ENCODE measurements at places on chromosomes 12 and 14.

GRCh38 chr14:102318781-102319276 lies 717 bp upstream of the ZNF839 start:
- no peak for DNase-seq

DNA sequence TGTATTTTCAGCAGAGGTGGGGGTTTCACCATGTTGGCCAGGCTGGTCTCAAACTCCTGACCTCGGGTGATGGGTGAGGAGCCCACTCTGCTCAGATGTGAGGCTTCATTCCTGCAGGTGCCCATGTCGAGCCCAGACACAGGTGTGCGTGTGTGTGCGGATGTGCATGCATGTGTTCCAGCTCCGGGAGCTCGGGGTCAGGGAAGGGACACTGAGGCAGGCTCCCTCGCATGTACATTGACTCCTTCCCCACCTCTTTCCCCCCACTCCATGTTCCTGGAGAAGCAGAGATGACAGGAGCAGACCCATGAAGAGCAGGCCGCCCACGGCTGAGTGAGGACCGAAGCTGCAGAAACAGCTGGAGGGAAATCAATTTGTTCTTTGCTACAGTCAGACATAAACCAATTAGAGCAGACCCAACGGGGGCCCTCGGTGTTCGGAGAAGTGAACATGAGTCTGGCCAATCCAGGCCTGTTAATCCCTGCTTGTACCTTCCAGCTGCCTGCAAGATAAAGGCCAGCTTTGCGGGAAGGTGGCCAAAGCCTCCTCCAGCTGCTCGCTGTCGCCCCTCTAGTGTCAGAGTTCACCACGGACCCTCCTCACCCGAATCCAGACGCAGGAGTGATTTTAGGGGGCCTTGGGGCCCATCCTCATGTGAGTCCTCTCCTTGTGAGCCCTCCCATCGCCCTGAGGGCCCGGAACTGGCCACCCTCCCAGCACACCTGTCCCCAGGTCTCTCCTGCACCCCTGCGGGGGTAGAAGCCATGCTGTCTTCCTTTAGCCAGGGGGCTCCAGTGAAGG lies 321.0 kb upstream of the RTL1 start:
- no peak for DNase-seq

DNA sequence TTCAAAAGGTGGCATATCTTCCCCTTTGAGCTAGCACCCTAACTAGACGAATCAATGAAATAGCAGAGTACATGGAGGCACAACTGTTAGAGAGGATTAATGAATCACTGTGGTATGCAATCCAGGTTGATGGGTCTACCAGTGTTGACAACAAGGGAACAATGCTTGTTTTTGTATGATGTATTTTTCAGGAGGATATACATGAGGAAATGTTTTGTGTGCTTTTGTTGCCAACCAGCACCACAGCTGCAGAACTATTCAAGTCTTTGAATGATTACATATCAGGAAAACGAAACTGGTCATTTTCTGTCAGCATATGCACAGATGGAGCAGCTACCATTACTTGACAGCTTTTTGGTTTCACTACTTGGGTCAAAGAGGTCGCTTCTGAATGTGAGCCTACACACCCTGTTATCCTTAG lies 142.6 kb downstream of the GPHN start:
- no peak for DNase-seq

- no peak for DNase-seq
Measured at GRCh38 chr12:8987163-8987562, 2.2 kb upstream of the KLRG1 start.

- DNase-seq = no peak
Measured at GRCh38 chr12:5954661-5955060, 9.6 kb upstream of the ANO2 start.

GRCh38 chr12:77575376-77575919 lies 255.2 kb upstream of the NAV3 start:
- DNase-seq = no peak

GRCh38 chr14:41299924-41300323 lies 306.8 kb upstream of the LRFN5 start:
- no peak for DNase-seq

DNA sequence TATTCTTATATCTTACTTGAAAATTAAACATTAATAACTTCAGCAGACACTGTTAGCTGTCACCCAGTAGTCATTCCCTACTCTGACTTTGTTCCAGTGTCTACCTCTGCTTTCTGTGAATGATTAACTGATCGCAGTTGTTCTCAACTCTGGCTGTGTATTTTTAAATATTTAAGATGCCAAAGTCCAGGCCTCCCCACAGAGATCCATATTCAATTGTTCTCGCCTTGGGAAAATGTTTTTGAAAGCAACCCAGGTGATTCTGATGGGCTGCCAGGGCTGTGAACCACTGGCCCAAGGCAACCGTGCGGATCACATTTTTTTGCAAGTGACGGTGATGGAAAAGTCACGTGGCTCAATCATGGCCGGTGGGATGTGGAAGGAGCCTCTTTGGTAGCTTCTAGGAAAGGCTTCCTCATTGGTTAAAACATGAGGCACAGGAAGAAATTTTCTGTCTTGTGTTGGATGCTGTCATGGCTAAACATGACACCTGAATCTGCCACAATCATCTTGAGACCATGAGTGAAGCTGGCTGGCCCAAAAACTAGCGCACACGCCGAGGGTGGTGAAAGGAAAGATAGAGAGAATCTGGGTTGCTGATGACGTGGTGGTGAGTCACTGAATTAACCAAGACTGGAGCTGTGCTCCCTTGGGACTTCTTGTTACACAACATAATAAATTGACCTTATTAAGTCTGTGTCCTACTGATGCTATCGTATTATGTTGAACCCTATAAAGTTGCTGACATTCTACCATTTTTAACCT lies 37.2 kb downstream of the RDH12 start:
- DNase-seq = no peak

GRCh38 chr14:99476864-99477263 lies 3.8 kb downstream of the SETD3 start:
- no peak for DNase-seq

GRCh38 chr12:106227641-106228319 lies 20.0 kb downstream of the CKAP4 start:
- no peak for DNase-seq

- no peak for DNase-seq
Measured at GRCh38 chr12:33759279-33759678, 263.0 kb upstream of the ALG10 start.

GRCh38 chr14:35999294-35999693 lies 173.2 kb downstream of the BRMS1L start:
- peak; percentile 34 for DNase-seq
